Mammary epithelial cell (primary cell): ENCODE measurements at places on chromosomes 5 and 9. TPM values are rescaled to one million over a fixed set of nuclear protein-coding genes. Genes with fewer than 3 reads are reported as not detected.
A peak's percentile ranks its signal among the peaks of the same experiment; 100 is the strongest.

Gene HAPLN1
- not detected in 2 replicates for total RNA-seq

- no peak for DNase-seq
Measured at GRCh38 chr5:150655221-150655620, 5.8 kb upstream of the MYOZ3 start.

DNA sequence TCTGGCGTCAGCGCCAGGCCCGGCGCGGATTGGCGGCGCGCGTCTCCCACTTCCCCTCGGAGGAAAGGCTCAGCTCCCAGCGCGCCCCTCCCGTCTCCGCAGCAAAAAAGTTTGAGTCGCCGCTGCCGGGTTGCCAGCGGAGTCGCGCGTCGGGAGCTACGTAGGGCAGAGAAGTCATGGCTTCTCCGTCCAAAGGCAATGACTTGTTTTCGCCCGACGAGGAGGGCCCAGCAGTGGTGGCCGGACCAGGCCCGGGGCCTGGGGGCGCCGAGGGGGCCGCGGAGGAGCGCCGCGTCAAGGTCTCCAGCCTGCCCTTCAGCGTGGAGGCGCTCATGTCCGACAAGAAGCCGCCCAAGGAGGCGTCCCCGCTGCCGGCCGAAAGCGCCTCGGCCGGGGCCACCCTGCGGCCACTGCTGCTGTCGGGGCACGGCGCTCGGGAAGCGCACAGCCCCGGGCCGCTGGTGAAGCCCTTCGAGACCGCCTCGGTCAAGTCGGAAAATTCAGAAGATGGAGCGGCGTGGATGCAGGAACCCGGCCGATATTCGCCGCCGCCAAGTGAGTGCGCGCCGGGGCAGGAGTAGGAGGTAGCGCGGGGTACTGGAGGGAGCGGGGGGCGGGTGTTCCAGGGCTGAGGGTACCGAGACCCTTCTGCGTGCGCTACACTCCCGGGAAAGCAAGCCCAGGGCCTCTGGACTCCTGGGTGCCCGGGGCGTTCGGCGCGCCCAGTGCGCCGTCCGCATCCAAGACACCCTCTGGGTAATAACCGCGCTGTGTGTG lies at the start of gene MSX2:
Gene MSX2, plus strand, starts transcription at position 99 of the 777 bp plus-strand sequence. Its CDS starts 78 bp downstream, at position 177.
- DNase-seq: peak; percentile 88

DNA sequence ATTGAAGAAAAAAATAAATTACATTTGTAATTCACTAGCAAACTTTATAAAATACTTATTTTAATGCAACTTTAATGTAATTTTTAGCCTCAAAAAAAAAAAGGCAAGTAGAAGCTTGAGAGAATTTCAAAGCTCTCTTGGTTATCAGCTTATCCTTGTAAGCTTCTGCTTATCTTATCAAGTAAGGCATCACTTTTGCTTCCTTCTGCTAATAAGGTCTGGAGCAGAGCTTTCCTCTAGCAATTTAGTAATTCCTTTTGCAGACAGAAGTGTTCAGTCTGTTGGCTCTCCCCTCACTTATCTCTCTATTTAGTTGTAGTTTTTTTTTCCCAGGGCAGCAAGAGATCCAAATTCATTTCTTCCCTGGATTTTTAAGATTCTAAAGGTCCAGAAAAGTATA lies 525.0 kb downstream of the ISL1 start:
- no peak for DNase-seq

DNA sequence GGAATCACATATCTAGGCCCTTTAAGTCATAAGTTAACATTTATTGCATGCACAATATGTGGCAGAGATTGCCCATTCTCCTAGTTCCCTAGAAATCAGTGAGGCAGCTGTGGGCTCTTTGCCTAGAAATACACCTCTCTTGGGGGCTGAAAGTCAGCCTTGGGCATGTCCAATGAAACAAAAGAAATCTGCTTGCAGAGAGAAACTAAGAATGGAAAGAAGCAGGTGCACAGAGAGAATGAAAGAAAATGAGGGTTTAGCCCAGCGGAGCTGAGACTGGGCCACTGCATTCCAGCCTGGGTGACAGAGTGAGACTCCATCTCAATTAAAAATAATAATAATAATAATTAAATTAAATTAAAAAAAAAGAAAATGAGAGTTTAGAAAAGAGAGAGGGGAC lies 57.3 kb upstream of the DAB2 start:
- DNase-seq: no peak

DNA sequence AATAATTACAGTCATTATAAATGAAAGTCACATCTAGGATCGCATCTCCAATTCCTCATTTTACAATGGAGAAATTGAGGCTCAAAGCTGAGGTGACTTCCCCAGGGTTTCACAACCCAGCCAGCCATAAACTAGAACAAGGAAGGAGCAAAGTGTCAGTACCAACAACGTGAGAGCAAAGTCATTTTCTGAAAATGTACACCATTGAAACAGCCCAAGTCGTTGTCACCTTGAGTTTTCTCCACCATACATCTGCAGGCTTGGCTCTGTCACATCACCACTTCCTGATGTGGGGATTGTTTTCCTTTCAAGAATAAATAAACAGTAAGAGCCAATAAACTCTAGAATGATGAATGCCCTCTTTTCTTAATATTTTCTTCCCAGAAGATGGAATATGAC lies 184.5 kb upstream of the PTGER4 start:
- DNase-seq: no peak

- peak; percentile 45 for DNase-seq
Measured at GRCh38 chr9:26292943-26293342, 599.7 kb downstream of the CAAP1 start.

- DNase-seq: no peak
Measured at GRCh38 chr9:107650321-107650720, 160.8 kb upstream of the KLF4 start.

DNA sequence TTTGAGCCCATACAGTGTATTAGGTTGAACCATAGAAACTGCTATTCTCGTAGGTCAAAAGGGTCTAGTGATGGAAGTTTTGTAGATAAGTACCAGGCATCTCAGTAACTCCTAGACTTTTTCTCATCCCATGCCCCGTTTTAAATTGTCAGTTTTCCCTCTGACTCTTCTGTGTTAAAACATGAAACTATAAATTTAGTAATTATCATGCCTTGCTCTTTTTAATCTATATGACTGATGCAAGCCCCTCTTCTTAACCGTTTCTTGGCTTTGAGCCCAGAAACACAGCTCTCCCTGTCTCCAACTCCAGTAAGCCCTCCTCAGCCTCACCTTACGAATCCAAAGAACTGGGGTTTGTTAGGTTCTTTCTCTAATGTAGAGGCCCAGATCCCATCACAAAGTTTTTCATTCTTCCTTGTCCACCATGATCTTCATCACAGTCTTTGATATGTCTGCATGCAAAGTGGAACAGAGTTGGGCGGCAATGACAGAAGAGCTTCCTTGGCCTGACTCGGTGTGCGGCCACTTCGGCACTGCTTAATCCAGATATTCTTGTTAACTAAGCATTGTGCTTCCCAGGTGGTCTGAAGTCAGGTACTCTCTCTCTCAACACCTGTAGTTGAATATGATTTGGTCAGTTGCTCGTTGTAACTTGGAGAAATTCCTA lies 21.1 kb downstream of the RGMB start:
- DNase-seq: no peak

Gene PCDHGA8
- 0.87 and 1.1 TPM in 2 replicates for total RNA-seq

GRCh38 chr5:105807951-105808350 lies 1862.8 kb downstream of the EFNA5 start:
- DNase-seq: no peak

GRCh38 chr9:33159777-33160127 lies 7.4 kb downstream of the B4GALT1 start:
- DNase-seq: peak; percentile 90

DNA sequence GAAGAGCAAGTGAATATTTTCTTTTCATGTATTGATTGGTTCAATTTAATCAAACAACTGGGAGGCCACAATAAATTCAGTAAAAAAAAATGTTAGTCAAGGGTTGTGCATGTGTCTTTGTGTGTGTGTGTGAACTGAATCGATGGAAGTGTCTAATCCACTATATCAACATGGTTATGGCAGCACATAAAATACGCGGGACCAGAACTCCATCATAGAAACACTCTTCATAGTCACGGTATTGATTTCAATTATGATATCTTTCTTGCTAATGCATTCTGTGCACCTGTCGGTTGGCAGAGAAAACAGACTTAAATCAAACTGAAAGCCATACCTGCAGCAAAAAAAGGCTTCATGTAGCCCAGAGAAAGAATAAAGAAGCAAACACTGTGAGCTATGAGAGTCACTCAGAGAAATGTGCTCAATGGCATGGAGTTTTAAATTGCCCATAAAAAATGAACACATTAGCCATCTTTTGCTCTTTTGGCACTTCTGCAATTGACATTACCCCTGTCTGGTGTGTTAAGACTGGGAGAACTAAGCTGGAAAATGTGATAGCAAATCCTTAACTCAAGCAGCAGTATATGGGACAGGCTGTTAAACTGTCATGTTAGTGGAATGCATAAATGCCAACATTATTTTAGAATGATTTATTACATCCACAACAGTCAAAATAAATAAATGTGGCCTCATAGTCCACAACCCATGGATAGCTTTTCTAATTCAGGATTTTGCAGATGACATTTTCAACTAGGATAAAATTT lies 642.4 kb upstream of the C9orf72 start:
- DNase-seq: no peak

DNA sequence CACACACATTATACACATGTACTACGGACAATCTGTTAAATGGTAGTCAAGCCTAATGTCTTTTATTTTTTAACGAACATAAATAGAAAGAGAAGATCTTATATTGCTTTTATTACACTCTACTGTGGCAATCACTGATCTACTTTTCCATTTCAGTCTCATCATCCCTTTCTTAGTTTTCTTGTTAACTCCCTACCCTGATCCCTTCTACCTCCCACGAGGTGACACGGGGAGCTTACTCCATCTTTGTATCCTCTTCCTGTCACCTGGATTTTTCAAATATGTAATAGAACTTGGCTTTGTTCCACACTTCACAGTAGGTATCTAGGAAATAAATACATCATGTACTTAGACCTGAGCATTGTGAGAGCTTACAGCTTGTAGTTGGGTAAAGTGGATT lies 211.0 kb downstream of the PIK3R1 start:
- no peak for DNase-seq

- no peak for DNase-seq
Measured at GRCh38 chr9:121945281-121945680, 147.8 kb downstream of the TTLL11 start.

DNA sequence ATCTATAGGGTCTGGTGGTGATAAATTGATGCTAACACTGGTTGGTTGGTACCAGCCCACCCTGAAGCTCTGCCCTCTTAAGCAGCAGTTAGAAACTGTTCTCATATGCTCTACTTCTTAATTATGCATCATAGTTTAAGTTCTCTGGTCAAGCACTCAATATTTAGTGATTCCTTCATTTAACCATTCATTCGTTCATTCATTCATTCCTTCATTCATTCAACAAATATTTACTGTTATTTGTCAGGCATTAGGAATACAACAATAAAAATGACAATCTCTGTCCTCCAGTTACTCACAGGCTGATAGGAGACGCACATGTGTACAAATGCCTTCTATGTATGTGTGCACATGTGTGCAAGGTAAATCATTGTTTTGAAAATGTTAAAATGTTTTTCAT lies 54.6 kb downstream of the TRIM32 start:
- no peak for DNase-seq

DNA sequence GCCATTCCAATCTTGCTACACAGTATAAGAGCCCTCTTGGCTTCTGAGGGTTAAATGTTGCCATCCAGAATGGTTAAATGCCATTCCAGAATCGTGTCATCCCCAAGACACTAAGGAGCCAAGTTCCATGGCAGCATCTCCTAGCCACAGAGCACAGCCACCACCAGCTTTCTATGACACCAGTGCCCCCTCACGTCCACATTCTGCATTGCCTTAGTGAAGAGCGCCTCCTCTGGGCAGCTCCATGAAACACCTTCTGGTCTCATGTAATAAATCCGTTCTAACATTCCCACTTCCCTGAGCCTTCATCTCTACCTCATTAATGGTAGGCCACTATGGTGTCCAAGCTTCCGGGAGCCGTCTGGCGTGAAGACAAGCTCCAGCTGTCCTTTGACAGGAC lies 12.4 kb downstream of the CBY3 start:
- DNase-seq: peak; percentile 30

Gene MINAR2
- not detected for total RNA-seq

GRCh38 chr9:109894921-109895758 lies 115.1 kb downstream of the PALM2AKAP2 start:
- peak; percentile 37 for DNase-seq

Gene TXNDC8
- not detected in 2 replicates for total RNA-seq

DNA sequence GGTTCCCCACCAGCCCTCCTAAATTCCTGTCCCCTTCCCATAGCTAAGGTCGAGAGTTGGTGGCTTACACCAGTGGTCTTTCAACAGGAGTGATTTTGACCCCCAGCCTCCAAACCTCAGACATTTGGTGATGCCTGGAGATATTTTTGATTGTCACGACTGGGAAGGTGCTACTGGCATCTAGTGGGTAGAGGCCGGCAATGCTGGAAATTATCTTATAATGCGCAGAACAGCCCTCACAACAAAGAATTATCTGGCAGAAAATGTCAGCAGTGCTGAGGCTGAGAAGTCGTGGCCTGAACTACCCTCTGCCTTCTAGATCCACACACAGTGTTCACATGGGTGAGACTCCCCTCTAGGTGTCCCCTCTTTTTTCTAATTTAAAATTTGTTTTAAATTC lies 69.6 kb downstream of the IL31RA start:
- no peak for DNase-seq

Gene TNFSF15
- 1.5 and 2.1 TPM in 2 replicates for total RNA-seq

- DNase-seq: no peak
Measured at GRCh38 chr9:107281922-107282667, 984 bp upstream of the RAD23B start.

Gene LCP2
- total RNA-seq: not detected

GRCh38 chr5:41869151-41869723 lies 988 bp downstream of the OXCT1 start:
- peak; percentile 42 for DNase-seq

DNA sequence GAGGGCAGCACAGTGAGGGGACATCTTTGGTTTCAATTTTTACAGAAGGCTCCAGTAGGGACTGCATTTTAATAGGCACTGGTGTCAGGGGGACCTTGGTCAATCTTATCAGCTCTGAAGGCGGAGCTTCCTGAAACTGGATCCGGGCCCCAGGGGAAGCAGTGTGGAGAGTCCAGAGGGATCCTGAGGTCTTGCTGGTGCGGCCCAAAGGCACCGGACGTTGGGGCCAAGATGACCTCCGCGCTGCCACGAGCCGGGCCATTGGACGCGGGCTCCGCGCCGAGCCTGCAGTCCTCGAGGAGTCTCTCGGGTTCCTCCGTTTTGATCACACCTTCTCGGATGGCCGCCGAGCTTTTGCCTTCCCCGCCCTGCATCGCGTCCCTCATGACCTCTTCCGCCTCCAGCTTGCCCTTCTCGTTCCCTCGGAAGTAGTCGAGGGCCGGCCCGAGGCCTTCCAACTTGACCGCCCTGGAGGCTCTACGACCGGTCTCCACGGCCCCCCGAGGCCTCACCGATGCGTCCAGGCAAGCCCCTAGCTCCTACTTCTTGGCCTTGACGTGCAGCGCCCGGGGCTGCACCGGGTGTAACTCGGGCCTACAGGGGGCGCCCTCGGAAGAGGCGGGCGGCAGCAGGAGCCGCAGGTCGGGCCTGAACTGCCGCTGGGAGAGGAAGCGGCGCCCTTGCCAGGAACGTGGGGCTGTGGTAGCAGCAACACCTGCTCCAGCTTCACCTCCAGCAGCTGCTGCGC lies 18.8 kb downstream of the C5orf52 start:
- DNase-seq: no peak

Gene SETX
- 70.3 TPM for total RNA-seq

- no peak for DNase-seq
Measured at GRCh38 chr9:20508242-20508641, 114.1 kb downstream of the MLLT3 start.
